ENCODE measurements at places on chromosomes 13 and 19.

GRCh38 chr13:72072261-72072660, 205.3 kb upstream of the DACH1 start:
- no peak for DNase-seq

- DNase-seq, result no peak
Measured at GRCh38 chr13:74145249-74145975, 11.2 kb upstream of the KLF12 start.

- no peak for DNase-seq
Measured at GRCh38 chr19:14050512-14050911, 11.4 kb downstream of the PALM3 start.

GRCh38 chr13:75016225-75016624, 465.7 kb downstream of the TBC1D4 start:
- no peak for DNase-seq

- DNase-seq, result peak; percentile 52
Measured at GRCh38 chr19:36009220-36009619, 607 bp upstream of the SYNE4 start.

- DNase-seq, result no peak
Measured at GRCh38 chr19:1312767-1313694, 27.4 kb downstream of the EFNA2 start.

Data from CD4-positive, alpha-beta T cell treated with Interferon alpha-2 for 1 hour (primary cell).